ENCODE measurements at places on chromosomes 3 and 15. TPM values are rescaled to one million over a fixed set of nuclear protein-coding genes. Genes with fewer than 3 reads are reported as not detected.

BLM gene
- total RNA-seq = 7.0 TPM

GCNT3 gene
- total RNA-seq = not detected

SLC25A26 gene
- 25.7 TPM for total RNA-seq

RETNLB gene
- not detected for total RNA-seq

TMEM266 gene
- 0.30 TPM for total RNA-seq

HGD gene
- not detected for total RNA-seq

LYZL4 gene
- not detected for total RNA-seq

CPNE9 gene
- total RNA-seq = not detected

TTLL13 gene
- total RNA-seq = 0.23 TPM

ACAN gene
- 0.14 TPM for total RNA-seq

TRANK1 gene
- total RNA-seq = 20.8 TPM

SLC51A gene
- total RNA-seq = not detected

PLA2G4E gene
- total RNA-seq = not detected

ACAP2 gene
- 14.7 TPM for total RNA-seq

DUOXA2 gene
- not detected for total RNA-seq

ANKUB1 gene
- not detected for total RNA-seq

ZBTB38 gene
- 152 TPM for total RNA-seq

SETD2 gene
- 31.2 TPM for total RNA-seq

MOBP gene
- not detected for total RNA-seq

AMT gene
- 36.8 TPM for total RNA-seq

RGMA gene
- 9.3 TPM for total RNA-seq

ZNF620 gene
- total RNA-seq = 2.7 TPM

BFSP2 gene
- total RNA-seq = not detected

NME9 gene
- total RNA-seq = not detected

GPR62 gene
- 0.36 TPM for total RNA-seq

OR5K4 gene
- not detected for total RNA-seq

UBAP1L gene
- total RNA-seq = 1.3 TPM

PIERCE2 gene
- total RNA-seq = 6.6 TPM

PP2D1 gene
- total RNA-seq = not detected

SKIC8 gene
- 32.1 TPM for total RNA-seq

MUC20 gene
- 2.7 TPM for total RNA-seq

MCF2L2 gene
- 0.94 TPM for total RNA-seq

C2CD4B gene
- 1.3 TPM for total RNA-seq

CPNE4 gene
- total RNA-seq = 40.8 TPM

NEK10 gene
- 8.1 TPM for total RNA-seq

MORC1 gene
- not detected for total RNA-seq

UTS2B gene
- not detected for total RNA-seq

ARIH1 gene
- 231 TPM for total RNA-seq

GOLGA8M gene
- total RNA-seq = 1.2 TPM

CNTN4 gene
- 4.7 TPM for total RNA-seq

NCBP2 gene
- total RNA-seq = 30.9 TPM

GPR27 gene
- total RNA-seq = 9.4 TPM

NUP210 gene
- 2.5 TPM for total RNA-seq

ITIH1 gene
- total RNA-seq = not detected

FAM43A gene
- 36.7 TPM for total RNA-seq

BTLA gene
- total RNA-seq = not detected

FSD2 gene
- 115 TPM for total RNA-seq

PDZRN3 gene
- total RNA-seq = 76.3 TPM

PSMA4 gene
- 105 TPM for total RNA-seq

CHL1 gene
- 28.8 TPM for total RNA-seq

PCSK6 gene
- 15.3 TPM for total RNA-seq

GABRA5 gene
- total RNA-seq = 0.17 TPM

SNX22 gene
- 1.5 TPM for total RNA-seq

KNL1 gene
- 0.80 TPM for total RNA-seq
